Glomerular endothelial cell (primary cell): ENCODE measurements at places on chromosomes 2 and 18.

- no peak for DNase-seq
These were observed 318.7 kb downstream of the GBX2 start for GRCh38 chr2:235849489-235849888.

DNA sequence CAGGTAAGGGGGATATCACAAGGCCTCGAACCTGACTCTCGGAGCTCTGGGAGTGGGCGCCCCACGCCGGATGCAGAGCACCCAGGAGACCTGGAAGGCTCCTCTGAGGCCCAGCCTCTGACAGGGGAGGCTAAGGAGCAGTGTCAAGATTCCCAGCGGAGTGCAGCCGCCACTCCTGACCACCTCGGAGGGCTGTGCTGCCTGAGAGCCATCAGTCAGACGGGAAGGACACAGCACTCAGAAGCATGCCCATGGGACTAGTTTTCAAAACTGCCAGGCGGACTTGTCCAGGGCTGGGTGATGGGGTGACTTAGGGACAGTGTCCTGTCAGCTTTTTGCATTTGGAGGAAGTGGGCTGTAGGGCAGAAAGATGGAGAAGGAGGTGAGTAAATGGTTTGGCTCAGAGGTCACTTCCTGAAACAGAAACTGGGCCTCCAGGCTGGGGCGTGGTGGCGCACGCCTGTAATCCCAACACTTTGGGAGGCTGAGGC is 34.6 kb upstream of the B3GNT7 start:
- no peak for DNase-seq

- no peak for DNase-seq
These were observed 44.6 kb downstream of the TOGARAM2 start for GRCh38 chr2:29025711-29026110.

- peak; percentile 61 for DNase-seq
These were observed 77.9 kb downstream of the DTNA start for GRCh38 chr18:34787931-34788532.

- DNase-seq, result no peak
These were observed 193.6 kb upstream of the PKDCC start for GRCh38 chr2:41854227-41854626.
